AG04449 (cell line): ENCODE measurements at places on chromosomes 2 and 18.
A peak's percentile ranks its signal among the peaks of the same experiment; 100 is the strongest.

GRCh38 chr2:6653281-6653750, 212.4 kb downstream of the CMPK2 start:
- no peak for DNase-seq

DNA sequence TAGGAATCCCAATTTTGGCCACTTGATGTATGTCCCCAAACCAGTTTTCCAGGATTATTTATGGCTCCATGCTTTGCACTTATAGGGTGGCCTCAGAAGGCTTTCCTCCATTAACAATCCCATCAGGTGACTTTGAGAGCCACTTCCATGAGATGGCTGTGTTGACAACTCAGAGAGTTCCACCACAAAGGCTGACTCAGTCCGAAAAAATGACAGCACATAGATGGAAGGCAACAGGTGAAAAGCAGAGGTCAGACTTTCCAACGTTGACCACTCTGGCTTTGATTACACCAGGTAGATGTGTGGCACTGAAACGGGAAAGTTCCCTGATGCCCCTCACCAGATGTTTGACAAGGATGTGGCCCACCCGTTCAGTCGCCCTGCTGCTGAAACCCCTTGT, 431.4 kb upstream of the TNP1 start:
- DNase-seq: no peak

DNA sequence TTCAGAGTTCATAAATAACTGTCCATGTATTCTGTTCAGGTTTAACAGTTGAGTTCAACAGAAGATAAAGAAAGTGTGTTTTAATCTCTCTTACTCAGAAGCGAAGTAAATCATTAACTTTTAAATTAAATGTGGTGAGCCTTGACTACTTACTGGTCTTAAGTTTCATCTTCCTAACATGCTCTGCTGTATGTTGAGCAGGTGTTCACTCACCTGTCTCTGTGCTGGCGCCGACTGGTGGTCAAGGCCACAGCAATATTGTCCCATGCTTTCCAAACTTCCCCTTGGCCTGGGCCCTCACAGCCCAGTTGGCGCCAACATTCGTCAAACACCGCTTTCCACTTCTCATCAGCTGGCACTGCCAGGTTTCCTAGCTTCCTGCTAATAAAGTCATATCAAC, 17.0 kb upstream of the MPP4 start:
- no peak for DNase-seq

DNA sequence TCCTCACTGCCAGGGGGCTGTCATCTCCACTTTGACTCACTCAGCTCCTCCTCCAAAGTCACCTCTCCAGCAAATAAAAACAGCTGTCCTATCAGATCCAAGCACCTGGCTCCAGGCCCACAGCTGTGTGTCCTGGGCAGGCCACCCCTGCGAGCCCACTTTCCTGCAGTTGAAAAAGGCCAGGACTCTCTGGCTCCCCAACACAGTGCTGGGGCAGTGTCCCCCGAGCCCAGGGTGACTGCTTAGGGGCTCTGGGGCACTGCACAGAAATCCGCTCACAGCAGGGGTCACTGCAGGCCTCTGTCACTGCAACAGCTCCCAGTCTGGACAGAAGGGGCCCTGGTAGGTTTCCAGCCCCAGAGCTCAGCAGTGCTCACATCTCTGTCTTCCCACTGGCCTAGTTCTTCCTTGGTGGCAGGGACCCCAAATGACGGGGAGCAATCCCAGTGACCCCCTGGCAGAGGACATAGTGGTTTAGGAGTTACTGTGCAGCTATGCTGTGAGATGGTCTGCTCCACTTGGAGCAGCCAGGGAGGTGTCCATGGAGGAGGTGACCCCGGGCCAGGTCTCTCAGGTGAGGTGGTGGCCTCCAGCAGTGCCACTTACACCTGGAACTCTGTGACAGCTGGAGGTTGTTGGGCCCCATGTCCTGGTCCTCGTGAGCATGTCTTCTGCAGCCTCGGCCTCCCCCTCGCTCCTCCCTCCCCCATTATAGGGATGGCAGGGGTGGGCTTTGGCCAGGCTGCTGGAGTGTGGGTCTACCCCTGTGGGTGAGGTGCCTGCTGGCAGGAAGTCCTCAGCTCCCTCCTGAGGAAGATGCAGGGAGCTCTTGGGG, 35.5 kb downstream of the HS6ST1 start:
- no peak for DNase-seq

DNA sequence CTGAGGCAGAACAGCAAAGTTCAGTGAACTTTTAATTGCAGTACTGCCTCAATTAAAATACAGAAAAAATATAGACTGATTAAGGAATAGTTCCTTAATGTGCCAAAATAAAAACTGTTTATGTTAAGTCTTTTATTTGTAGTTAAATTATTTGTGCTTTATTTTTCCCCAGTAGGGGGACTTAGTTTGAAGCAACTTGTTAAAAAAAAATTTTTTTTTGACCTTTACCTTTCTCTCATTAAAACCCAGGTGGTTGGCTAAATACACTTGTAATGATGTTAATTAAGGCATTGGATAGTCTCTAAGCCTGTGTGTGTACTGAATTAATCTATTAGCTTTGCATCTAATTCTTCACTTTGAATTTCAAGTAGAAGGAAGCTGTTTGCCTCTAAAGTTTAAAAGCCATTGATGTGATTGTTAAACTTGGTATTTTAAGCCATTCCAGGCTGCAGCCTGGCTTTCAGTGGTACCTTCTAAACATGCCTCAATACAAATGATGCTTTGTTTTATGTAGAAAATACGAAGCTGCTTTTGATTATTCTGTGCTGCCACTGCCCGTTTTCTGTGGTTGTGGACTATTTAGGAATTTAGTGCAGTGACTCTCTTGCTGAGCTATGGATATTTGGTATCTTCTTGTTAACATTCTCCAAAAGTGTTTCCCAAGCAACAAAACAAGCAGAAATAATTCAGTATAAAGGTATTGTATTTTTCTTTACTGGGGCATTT, 102.9 kb downstream of the TANC1 start:
- no peak for DNase-seq

GRCh38 chr2:177147834-177148445, 64.7 kb upstream of the HNRNPA3 start:
- no peak for DNase-seq

GRCh38 chr18:46369323-46369722, 265.1 kb downstream of the HAUS1 start:
- no peak for DNase-seq

- no peak for DNase-seq
Observed at GRCh38 chr2:42951263-42951938, 159.0 kb upstream of the HAAO start.

DNA sequence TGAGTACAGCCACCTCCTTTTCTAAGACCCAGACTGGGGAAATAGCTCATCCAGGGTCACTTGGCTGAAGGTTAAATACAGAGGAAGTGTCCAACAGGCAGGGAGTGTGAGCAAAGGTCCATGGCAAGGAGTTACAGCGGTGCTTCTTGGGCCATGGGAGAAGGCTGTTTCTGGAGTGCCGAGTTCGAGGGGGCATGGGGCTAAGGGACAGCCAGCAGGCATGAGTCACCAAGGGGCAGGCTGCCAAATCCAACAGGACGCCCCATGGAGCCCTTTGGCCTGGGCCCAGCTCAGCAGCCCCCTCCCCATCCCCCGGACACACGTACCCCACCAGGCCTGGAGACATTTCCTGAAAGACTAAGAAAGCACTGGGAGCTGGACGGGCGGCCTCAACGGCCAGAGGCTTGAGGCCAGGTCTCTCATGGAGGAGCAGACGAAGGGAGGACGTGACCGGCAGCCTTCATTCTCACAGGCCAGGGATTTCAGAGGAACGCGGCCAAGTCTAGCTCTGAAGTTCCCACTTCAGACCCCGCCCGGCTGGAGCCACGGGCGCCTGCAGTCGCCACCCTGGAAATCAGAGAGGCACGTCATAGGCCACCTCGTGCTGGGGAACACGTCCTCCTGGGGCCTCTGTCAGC, 160.4 kb downstream of the SMAD7 start:
- no peak for DNase-seq

DNA sequence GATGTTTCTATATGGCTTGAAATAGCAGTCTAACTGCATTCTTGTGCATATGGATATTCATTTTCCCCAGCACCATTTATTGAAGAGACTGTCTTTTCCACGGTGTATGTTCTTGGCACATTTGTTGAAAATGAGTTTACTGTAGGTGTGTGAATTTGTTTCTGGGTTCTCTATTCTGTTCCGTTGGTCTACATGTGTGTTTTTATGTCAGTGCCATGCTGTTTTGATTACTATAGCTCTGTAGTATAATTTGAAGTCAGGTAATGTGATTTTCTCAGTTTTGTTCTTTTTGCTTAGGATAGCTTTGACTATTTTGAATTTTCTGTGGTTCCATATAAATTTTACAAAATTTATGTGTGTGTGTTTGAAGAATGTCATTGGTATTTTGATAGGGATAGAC, 201.0 kb downstream of the MBD5 start:
- no peak for DNase-seq

GRCh38 chr2:34005901-34006300, 406.8 kb upstream of the FAM98A start:
- no peak for DNase-seq

DNA sequence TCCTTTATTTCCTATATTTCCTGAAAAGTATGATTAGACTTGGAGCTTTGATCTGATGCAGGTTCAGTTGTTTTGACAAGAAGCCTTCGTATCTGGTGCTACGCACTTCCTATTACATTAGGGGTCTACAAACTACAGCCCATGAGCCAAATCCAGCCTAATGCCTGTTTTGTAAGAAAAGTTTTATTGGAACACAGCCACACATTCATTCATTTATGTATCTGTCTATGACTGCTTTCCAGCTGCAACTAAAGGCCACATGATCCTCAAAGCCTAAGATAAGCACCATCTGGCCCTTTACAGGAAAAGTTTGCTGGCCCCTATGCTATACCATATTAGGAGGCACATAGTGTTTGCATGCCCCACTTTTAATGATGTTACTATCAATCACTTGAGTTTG, 26.0 kb downstream of the EIF2AK3 start:
- DNase-seq: no peak

- DNase-seq: no peak
Observed at GRCh38 chr2:86078774-86079545, 26.7 kb downstream of the POLR1A start.

DNA sequence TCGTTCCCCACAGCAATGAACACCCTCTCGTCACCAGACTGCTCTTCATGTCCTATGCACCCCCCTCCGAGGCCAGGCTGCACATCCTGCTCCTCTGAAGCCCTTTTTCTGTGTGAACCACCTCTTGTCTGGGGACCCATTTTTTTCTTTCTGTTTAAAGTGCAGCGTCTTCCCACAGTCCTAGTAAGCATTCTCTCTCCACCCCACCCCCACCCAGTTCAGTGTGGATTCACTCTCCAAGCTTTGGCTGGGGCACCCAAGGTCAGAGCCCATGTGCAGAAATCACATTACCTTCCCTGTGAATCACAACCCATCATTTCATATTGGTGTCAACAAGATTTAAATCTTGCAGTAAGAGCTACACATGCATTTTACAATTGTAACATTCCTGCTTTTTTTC, 26.4 kb upstream of the PKDCC start:
- DNase-seq: peak; percentile 54

DNA sequence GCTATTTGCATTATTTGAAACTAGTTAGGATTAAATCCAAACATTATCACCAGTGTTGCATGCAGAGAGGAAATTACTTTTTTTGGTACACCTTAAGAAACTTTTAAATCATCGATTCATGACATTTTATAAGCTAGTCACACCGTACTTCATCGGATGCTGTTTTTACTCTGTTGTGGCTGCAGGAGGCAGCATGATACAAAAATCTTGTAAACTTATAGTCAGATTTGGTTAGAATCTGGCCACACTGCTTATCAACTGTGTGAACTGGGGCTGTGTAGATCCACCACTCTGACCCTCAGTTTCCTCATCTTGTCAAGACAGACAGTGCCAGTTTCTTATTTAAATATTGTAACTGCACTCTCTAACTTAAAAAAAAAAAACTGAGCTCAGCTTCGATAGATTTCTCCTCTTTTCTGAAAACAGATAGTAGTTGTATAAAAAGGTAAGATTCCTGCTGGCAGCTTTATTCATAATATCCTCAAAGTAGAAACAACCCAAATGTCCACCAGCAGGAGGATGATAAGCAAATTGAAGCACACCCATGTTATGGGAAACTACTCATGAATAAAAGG, 77.8 kb downstream of the RAPGEF4 start:
- DNase-seq: no peak

DNA sequence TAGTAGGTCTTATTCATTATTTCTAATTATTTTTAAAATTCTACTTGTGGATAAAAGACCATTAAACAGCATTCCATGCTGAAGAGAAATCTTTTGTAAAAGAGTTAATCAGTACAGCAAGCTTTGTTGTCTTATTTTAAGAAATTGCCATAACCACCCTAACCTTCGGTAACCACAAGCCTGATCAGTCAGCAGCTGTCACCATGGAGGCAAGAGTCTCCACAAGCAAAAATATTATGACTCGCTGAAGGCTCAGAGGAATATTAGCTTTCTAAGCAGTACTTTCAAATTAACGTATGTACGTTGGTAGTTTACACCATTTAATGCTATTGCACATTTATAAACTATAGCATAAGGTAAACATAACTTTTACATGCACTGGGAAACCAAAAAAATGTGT, 650.5 kb upstream of the LINC00305 start:
- no peak for DNase-seq

DNA sequence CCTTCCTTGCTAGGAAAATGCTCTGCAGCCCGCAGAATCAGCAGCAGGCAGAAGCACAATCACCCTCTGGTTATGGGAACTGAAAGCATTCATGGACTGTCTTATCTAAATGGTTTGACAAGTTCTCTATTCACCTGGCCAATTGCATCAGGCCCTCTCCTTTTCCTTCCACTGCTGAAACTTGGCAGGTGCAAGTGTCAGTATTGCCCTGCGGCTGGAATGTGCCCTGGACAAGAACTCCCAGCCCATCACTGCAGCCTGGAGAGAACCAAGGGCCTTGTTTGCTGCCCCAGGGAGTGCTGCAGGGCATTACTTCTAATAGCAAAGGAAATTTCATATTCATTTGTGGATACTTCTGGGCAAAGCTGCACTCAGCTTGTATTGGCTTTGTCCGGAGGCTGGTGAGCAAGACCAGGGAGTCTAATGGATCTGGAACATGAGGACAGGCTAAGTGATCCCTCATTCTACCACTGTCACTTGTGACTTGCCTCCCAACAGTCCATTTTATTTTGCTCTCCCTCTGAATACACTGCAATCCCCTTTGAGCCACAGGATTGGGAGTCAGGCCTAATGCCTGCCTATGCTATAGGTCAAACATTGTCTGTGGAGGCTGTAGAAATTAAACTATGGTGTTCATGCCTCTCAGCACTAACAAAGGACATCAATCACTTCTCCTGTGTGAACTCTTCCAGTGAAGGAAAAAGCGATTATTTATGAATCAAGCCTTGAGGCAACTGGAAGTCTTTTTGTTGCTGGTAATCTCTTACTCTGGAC, 116.9 kb downstream of the LYPD6B start:
- no peak for DNase-seq

GRCh38 chr2:14352067-14352466, 280.4 kb upstream of the LRATD1 start:
- no peak for DNase-seq
